ENCODE measurements at places on chromosomes 4 and X.

DNA sequence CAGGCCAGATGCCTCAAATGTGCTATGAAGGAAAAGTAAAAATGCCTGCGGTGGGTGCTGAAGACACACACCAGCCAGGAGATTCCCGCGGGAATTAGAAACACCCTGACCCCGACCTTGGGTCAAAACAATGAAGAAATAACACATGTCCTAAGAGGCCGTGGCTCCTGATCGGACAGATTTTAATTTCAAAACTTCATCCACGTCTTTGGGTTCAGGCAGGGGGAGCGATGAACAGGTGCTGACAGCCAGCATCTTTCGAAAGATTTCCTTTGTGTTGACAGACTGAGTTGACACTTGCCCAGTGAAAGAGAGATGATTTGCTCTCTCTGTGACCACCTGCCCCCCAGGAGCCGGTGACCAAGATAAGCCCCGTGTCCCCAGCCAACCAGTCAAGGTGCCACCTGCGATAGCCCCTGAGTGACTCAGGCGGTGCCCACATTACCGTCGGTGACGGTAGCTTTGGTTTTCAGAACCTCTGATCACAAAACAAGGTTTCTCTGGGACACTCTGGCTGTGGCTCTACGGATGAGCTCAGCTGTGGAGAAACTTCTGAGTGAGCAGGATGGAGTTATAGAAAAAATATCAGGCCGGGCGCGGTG is 11.0 kb upstream of the IL3RA start:
- no peak for DNase-seq

DNA sequence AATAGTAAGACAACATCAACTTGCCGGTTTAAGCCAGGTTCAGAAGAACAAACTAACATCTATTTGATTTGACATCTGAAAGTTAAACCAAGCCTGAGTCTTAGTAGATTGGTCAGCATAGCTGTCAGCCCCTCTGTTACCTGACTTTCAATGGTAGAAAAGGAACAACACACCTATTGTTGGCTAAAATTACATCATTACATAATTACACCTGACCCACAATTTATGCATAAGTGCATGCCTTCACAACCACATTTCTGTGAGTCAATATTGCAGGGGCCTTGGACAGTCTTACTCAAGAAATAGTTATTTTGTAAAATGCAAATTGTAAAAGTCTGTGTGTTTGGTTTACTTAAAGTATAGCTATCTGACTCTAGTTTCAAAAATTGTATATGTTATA is 36.2 kb downstream of the EGFL6 start:
- no peak for DNase-seq

DNA sequence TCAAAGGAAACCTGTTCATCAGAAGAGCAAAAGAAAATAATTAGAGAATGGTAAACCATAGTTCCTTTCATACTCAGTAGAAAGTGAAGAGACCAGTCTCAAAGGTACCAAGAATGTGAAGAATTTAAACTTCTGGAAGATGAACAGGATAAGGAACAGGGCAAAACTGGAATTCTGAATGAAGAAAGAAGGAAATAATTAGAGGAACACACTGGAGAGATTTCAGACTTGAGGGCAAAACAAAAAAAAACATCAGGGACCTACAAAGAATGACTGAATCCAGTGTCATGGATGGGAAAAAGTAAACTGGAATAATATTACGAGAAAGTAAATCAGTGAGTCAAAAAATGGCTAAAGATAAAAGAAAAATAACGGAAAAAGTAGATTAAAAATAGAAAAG is 245.6 kb upstream of the NEIL3 start:
- no peak for DNase-seq

DNA sequence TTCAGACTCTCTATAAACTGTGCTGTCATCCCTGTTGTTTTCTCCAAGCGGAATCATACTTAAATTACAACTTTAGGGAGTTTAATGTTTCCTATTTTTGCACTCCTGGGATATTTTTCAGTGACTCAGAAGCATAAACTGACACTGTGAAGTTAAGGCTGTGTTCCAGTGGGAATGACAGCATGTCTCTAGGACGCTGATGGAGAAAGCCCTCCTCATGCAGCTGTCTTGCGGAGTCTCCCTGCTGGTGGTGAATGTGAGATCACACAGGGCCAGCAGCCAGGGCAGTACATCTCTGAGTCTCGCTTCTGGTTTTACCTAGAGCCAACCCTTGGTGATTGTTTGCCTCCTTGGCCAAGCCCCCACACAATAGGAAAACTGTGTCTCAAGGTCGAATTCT is 53.3 kb downstream of the NFKB1 start:
- no peak for DNase-seq

DNA sequence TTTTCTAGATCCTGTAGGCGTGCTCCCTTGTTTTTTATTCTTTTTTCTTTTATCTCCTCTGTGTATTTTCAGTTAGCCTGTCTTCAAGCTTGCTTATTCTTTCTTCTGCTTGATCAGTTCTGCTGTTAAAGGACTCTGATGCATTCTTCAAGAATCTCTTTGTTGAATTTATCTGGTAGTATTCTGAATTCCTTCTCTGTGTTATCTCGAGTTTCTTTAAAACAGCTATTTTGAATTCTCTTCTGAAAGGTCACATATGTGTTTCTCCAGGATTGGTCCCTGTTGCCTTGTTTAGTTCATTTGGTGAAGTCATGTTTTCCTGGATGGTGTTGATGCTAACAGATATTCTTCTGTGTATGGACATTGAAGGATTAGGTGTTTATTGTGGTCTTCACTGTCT is 15.3 kb downstream of the RAB33B start:
- DNase-seq, result no peak

DNA sequence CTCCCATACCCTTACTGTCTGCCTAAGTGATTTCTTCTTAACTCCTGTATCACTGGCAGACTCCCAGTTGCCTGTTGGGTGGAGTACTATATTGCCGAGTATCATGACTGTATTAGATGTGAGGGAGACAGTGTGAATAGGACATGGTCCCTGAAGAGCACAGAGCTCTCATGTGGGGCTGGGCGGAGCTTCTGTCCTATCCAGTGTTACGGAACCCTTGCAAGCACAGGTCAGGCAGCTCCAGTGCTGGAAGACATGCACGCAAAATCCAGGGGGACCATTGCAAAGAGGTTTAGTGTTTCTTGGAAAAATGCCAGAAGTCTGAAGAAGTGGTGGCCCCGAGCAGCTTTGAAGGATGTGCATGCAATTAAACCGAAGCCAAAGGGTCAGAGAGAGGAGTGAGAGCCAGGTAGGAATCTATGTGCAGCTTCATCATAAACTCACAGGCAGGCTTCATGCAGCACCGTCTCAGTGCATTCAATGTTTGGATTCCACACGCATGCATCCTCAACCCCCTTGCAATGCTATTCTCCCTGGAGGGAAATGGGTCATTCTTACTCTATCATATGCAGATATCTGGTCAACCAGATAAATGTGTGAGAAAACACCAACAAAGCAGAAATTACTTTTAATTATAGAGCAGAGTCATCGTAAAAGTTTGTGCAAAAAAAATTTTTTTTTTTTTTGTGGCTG is 49.7 kb upstream of the DHRSX start:
- DNase-seq, result no peak

DNA sequence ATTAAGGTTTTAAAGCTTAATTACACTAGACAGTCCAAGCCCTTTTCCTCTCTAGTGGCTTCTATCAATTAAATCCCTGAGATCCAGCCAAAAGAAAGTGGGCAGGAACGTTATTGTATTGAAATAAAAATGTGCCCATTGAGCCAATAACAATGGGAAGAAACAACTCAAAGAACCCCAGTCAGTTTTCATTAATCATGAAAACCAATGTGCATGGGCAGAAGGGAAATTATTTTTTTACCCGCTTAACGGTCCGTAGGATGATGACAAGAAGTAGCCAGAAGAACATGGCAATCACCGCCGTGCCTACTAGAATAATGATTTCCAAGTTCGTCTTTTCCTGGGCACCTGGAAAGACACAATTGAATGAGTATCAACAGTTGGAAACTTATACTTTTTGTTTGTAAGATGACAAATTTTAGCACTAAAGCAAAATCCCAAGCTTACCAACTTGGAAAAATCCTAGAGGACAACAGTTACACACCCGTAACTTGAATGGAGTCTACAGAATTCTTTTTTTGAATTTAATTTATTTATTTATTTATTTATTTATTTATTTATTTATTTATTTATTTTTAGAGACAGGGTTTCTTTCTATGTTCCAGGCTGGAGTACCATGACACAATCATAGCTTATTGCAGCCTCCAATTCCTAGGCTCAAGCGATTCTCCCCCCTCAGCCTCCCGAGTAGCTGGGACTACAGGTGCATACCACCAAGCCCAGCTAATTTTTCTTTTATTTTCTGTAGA is 26.8 kb downstream of the KDR start:
- DNase-seq, result no peak

- DNase-seq, result no peak
These were observed 37.9 kb upstream of the PITX2 start for GRCh38 chr4:110660755-110661154.

- DNase-seq, result no peak
These were observed 330.3 kb downstream of the BCOR start for GRCh38 chrX:39767446-39767845.

- DNase-seq, result no peak
These were observed 102.1 kb upstream of the VAMP7 start for GRCh38 chrX:155778844-155779553.

DNA sequence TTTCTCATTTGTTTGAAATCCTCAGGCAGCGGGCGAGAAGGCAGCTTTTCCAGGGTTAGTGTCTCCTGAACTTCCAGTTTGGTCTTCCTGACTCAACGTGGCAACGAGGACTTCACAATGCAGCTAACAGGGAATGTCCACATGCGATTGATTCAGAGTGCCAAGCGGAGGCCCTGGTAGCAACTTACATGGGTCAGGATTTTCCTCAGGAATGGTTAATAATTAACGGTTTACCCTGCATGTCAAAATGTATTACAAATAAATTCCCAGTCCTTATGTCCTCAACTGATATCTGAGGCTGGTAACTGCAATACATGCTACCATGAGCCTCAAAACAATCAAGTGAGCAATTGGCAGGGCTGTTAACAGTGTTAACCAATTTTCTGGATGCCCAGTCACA is 67.2 kb downstream of the MAP3K15 start:
- no peak for DNase-seq

- no peak for DNase-seq
These were observed 51.6 kb downstream of the RS1 start for GRCh38 chrX:18620349-18620748.

- DNase-seq, result no peak
These were observed 1.9 kb upstream of the DUSP9 start for GRCh38 chrX:153645151-153645550.

GRCh38 chr4:70902577-70903290 is 565 bp downstream of the MOB1B start:
- DNase-seq, result peak; percentile 7
